ENCODE measurements at places on chromosomes 2 and 18. TPM values are rescaled to one million over a fixed set of nuclear protein-coding genes. Genes with fewer than 3 reads are reported as not detected.

- DNase-seq = no peak
These were observed 80.6 kb downstream of the LRRFIP1 start for GRCh38 chr2:237708065-237708398.

DNA sequence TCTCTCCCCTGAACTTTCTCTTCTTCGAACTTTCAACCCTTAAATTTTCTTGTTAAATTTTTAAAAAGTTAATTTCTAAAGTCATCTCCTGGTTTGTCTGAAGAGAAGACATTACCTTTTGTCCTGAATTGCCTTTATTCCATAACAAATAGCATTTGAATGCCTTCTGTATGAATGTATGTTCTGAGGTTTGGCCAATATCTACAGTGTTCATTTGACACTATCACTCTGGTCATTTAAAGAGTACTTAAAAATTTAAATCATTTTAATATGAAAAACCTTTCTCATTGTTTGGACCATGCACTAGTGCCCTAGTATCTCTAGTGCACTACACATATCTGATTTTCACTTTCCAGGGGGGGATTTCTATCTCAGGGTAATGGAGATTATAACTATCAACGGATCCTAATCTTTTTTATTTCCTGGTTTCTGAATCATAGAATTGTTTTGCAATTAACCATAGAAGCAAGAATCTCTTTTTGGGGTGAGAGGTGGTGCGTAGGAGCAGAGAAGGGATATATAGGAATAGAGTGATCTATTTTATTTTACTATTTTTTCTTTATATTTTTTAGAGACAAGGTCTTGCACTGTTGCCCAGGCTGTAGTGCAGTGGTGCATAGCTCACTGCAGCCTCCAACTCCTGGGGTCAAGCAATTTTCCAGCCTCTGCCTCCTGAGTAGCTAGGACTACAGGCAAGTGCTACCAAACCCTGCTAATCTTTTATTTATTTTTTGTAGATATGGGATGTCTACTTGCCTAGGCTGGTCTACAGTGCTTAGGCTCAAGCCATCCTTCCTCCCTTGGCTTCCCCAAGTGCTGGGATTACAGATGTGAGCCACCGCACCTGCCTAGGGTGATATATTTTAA is 25.5 kb downstream of the TANC1 start:
- DNase-seq = no peak

- DNase-seq = no peak
These were observed 49.8 kb upstream of the COPS8 start for GRCh38 chr2:237035781-237036475.

GRCh38 chr2:102621630-102622029 is 2.3 kb downstream of the SLC9A2 start:
- DNase-seq = no peak

- DNase-seq = peak; percentile 22
These were observed 33.3 kb downstream of the UXS1 start for GRCh38 chr2:106160786-106161261.

DNA sequence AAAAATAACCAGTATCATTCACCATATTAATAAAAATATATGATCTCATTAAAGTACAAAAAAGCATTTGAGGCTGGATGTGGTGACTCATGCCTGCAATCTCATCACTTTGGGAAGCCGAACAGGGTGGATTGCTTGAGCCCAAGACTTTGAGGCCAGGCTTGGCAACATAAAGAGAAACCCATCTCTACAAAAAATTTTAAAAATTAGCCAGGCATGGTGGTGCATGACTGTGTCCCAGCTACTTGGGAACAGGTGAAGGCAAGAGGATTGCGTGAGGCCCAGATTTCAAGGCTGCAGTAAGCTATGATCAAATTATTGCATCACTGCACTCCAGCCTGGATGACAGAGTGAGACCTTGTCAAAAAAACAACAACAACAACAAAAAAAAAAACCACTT is 75.9 kb downstream of the RAD51AP2 start:
- DNase-seq = no peak

GRCh38 chr2:96642564-96643360 is at the start of gene FER1L5:
TSS of gene FER1L5 (plus strand) at chr2:96642764. CDS start at chr2:96642837, 73 bp downstream.
- no peak for DNase-seq

DNA sequence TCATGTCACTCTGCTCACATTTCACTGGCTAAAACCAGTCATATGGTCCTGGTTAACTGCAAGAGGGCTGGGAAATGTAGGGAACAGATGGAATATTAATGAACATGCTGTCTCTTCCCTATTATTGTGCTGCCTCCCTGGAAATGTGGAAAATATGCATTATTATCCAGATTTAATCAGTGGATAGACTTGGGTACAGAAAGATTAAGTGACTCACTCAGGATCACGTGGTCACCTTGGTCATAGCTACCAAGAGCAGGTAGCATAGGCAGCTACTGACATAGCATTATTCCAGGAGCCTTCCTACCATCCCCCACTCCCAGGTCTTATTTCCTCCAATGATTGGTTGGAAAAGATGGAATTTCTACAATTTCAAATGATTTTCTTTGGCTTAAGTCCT is 141.1 kb downstream of the HRH4 start:
- DNase-seq = no peak

DNA sequence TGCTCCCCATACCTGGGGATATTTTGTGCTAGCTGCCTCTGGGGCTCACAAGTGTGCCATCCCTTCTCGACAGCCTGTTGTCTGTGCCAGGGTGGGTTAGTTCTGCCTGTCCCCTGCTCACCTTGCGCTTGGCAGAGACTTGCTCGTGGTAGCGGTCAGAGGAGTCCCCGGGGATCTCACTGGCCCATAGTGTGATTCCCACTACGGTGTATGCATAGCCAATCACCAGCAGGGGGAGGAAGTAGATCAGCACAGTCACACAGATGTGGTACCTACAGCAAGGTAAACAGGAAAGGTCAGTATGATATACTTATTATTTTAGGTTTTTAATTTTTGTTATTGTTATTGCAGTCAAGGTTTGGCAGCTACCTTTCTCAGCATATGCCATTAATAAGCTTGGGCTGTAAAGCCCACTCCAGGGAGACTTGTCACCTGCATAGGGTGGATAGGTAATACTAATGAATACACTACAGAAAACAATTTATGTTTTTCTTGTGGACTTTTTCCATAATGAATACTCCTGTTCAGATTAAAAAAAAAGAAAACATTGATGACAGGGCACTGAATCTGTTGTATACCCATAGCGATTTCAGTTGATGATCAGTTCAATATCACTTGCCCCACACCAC is 95.2 kb downstream of the POLE4 start:
- no peak for DNase-seq

The AP1S3 gene
- 11.9 TPM for total RNA-seq
